Bone marrow (tissue), 2 donors: ENCODE measurements at places on chromosomes 1 and 21.

DNA sequence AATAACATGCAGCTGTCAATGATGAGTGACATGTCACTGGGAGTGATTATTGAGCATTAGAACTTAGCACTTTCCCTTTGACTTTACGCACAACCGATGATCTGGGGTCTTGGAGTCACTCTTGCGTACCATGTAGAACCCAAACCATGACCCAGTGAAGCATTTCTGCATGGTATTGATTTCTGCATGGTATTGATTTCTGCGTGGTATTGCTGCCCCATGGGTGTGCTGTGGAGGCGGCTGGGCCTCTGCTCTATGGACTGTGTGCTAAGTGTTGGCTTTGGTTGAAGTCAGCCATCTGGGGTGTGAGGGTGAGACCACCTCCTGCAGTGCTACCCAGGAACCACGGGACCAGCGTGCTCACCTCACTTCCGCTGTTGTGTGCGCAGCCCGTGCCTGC is 98.0 kb downstream of the ADARB1 start:
- no peak for DNase-seq

DNA sequence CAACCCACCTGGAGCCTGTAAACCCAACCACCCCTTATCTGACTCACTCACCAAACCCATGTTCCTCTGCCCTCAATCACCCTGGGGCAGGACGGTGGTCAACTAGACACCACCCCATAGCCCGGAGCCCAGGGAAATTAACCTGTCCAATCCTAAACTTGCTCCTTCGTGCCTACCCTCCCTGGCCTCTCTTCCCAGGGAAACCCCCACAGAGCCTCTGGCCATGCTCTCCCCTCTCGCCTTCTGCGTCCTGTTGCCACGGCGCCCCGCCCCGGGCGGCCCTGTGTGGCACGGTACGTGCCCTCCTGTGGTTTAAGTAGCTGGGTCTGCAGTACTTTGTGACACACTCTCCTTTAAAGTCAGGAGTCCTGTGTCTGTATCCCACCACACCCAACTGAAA is 4.0 kb upstream of the FTCD start:
- DNase-seq: no peak

DNA sequence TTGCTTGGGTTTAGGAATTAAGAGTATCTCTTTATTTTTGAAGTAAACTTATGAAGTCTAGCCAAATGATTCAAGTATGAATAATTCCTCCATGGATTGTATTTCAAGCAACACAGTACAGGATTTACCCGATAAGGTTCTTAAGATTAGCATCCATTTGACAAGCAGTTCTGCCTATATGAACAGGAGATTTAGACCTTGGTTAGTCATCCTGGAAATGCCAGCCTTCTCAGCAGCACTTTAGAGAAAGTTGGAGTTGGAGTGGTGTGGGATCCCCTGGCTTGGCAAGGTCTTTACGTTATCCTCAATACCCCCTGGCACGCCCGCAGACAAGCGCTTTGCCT is 1.6 kb downstream of the BCAR3 start:
- no peak for DNase-seq

- no peak for DNase-seq
These were observed 75.5 kb downstream of the JAK1 start for GRCh38 chr1:64890699-64891447.

DNA sequence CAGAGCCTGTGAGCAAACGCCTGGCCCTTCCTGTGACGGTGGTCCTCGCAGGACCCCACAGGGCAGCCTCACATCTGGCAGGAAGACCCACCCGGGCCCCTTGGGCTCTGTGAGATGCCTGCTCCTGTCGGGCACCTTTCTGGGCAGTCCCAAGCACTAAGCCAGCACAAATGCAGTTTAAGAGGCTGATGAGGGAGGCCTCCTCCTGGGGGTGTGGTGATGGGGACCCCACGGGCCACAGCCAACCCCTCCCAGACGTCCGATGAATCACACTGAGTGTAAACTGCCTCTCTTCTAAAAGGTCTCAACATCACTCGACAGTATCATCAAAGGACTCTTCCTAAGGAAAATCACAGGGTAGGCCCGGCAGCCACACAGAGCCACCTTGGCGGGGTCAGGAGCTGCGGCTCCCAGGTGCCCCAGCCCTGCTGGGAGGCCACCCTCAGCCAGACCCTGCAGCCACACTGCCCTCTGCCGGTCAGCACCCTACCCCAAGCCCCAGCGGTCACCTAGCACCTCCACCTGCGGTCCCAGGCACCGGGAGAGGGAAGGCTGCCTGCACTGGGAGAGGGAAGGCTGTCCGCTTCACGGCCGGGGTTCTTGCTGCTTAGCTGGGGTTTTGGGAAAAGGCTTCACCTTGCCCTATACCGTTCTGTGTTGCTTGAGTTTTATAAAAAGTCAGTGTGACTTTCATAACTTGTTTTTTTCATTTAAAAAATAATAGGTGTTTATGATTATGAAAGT is 3.9 kb upstream of the PRKCZ start:
- DNase-seq: no peak

DNA sequence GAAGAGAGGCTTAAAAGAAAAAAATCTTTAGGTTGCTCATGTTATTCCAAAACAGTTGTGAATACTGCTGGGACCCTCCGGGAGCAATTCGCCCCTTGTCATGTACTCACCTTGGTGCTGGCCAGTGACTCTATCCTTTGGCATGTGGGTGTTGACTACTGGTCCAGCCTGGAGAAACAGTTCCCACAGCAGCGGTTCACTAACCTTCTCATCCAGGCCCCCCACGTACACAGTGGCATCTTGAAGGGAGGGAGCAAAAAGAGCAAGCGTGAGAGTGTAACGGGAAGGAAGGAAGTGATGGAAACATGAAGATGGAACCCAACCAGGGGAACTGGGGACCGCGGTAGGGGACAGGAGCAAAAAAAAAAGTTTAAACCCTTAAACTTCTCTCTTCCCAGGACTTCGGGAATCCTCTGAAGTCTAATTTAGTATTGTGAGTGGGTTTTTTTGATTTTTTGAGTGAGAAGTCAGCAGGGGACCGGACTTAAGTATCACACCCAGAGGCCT is 494 bp downstream of the SF3B4 start:
- no peak for DNase-seq

DNA sequence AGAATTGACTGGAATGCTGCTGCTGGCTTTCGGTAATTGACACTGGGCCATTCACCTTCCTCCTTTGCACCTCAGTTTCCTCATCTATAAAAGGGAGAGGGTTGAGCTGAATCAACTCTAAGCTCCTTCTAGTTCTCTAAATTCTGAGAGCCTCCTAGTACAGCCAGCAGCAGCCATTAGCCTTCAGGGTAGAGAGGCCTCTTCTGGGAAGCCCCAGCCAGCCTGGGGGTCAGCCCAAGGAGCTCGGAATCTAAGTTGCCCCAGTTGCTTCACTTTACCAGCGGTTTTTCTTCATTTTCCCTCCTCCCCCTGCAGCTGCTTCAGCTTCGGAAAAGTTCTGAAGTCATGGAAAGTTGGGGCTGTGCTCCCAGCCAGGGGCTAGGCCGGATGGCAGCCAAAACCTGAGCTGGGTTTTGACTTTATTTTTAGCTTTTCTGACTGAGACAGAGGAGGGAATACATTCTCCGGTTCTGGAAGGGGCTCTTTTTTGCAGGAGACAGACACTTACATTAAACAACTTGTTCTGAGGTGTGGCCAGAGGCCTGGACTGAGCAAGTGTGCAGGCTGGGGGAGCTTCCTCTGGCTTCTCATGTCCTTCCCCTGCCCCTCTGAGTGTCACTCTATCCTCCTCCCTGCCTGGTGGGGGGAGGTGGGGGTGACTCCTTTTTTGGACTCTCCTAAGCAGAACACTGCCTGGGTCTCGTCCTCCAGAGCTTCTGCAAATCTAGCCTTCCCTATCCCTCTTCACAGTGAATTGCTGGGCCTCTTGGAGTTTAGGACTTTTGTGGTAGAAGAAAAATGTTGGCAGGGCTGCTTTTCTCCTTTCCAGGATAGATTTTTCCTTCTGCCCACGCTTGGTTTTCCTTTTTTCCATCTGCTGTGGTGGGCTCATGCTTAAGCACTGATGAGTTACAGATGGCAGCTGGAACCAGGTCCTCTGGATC is 14.4 kb downstream of the LMNA start:
- DNase-seq: no peak

DNA sequence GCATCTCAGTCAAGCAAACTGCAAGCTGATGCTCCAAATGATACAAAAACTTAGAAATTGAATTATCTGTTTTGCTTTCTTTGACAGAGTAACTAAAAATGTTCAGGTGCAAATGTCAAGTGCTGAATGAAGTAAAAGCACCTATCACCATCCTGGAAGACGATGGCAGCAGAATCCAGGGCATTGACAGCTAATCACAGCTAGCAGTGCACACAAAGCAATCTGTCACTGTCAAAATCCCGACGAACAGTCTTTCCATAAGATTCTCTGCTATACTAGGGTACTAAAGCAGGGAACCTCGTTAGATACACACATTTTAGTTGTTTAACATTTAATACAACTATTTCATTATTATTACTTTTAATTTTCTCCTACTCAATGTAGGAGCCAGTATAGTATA is 233.3 kb downstream of the BRINP3 start:
- no peak for DNase-seq

DNA sequence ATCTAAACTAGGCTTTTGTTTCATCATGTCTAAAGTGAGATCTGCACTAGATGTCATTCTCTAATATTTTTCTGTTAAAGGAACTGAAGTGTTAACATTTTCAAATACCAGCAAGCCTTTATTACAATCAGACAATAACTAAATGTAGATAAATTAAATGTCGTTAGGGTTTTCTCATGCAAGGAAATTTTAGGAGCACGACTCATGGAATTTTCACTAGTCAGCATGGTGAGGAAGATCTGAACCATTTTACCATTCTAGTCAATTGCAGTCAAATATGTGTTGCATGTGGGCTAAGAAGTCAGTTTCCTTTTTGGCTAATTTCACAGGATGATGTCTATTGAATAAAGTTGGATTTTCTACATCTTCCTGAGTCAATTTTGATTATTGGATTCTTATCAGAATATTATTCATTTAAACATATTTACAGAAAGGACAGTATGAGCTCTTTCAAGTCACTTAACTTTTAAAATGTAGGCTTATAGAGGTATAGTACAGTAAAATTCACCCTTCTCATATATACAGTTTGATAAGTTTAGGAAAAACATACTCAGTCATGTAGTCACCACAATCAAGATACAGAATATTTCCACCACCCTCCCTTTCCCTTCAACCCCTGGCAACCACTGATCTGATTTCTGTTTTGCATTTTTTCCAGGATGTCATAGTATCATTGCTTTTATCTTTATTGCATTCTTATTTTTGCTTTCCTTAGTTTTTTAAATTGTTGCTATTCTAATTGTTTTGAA is 9.2 kb downstream of the GCSAML start:
- DNase-seq: no peak
